ENCODE measurements at places on chromosomes 6 and 20.

DNA sequence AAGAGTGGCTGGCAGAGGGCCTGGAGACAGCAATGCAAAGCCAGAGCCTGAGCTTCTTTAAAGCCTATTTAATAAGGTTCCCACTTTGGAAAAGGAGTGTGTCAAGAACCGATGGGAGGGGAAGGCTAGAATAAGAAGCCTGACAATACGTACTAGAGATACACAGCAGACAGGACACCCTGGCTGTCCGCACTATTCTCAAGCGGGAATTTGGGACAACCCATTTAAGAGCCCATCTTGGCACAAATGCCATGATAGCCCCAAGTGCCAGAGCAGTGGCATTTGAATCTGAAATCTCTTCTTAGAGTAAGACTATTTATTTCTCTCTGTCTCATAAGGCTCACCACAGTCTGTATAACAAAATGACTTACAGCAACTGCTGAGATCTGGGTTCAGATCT, 3.1 kb downstream of the GMDS start:
- DNase-seq: no peak

DNA sequence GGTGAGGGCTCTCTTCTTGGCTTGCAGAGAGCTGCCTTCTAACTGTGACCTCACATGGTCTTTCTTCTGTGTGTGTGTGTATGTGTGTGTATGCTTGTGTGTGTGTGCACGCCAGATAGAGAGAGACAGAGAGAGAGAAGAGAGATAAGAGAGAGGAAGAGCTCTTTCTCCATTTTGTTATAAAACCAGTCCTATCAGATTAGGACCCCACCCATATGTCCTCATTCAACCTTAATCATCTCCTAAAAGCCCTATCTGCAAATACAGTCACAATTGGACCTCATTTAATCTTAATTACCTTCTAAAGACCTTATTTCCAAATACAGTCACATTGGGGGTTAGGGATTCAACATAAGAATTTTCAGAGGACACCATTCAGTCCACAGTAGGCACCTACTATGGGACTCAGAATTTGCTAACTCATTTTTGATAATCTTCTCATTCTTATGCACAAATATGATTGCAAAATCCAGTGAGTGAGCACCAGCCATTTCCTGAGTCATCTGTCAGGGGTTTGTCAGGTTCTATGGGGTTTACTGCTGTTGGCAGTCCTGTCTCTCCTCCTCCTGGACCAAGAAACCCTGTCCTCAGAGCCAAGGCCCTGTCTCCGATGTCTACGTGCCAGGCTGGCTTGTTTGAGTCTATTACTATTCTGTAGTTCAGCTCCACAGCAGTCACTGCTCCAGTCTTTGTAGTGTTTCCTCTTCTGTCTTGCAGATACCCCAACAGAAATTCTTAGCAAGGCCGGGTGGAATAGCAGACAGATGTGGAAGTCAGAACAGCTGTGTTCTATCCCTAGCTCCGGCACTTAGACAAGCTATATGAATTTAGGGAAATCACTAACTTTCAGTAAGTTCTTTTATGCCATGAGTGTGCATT, 59.0 kb upstream of the FAM184A start:
- DNase-seq: no peak

DNA sequence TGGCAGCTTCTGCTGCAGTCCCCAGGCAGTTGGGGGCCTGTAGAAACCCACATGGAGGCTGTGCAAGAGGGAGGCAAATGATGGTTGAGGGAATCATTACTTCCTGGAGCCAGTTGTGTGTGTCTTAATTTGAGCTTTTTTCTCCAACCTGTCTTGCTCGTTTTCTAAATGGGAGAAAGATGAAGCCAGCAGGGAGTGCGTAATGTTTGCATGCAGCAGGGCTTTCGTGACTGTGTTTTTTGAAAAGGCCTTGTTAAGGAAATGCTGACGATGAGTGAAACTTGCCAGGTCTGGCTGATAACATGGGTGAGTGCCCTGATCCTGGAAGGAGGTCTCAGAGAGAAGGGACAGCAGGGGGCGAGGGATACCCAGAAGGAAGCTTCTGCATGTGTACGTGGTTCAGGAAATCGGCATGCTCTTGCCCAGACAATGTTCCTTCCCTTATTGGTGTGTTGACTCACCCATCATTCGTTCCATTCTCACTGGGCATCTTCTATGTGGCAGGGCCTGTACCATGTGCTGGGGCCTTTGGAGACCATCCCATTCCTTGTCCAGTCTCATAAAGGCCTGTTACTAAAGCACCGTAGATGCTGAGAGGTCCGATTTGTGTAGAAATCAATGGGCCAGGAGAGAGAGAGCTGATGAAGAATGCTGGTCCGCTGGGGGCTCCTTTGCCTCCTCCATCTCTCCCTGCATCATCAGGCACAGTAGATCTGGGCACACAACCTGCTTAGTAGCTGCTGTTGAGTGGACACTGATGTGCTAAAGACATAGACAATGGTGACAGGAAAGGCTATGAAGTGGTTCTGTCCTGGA, 27.4 kb downstream of the GLP1R start:
- no peak for DNase-seq

GRCh38 chr6:11486051-11486450, 51.5 kb upstream of the TMEM170B start:
- DNase-seq: no peak

- no peak for DNase-seq
These were observed 41.1 kb upstream of the MAP3K4 start for GRCh38 chr6:160950507-160950906.

DNA sequence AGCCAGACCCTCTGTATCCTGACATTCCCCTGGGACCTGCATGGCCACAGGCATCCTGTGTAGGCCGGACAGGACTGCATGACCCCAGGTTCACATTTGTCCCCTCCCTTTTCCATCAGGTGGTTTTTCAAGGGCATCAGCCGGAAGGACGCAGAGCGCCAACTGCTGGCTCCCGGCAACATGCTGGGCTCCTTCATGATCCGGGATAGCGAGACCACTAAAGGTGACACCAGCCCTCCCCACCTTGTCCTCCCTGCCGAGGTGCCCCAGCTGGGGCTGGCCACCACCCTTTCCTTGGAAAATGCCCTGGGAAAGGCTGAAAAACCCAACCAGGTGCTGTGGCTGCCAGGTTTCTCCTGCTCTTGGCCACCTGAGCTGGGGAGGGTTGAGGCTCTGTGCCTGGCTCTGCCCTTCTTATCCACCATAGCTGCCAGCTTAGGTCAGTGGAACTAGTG, 27.6 kb downstream of the HCK start:
- no peak for DNase-seq

- DNase-seq: peak; percentile 31
These were observed 19.9 kb downstream of the ZKSCAN8 start for GRCh38 chr6:28161410-28162079.

GRCh38 chr6:134774201-134774638, 175.7 kb downstream of the ALDH8A1 start:
- no peak for DNase-seq

- no peak for DNase-seq
These were observed 423.5 kb downstream of the MEI4 start for GRCh38 chr6:78076371-78076770.
